ENCODE measurements at places on chromosomes 12 and 14.

- DNase-seq: no peak
Observed at GRCh38 chr12:68119250-68119649, 40.3 kb downstream of the IFNG start.

DNA sequence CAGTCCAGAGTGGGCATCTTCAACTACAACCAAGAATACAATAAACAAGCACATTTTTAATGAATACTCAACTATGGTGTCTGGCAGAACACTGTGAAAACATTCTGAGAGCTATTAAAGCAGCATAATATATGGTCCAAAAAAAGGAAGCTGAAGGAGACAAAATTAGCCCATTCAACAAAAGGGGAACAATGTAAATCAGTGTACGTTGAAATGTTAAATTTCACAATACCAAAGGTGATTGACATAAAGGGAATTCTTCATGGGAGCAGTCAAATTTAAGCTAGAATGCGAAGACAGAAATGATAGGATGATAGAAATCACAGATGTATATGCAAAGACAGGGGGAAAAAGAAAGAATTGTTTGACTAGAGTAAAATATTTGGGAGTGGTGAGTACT is 41.3 kb upstream of the SYCP3 start:
- DNase-seq: no peak

DNA sequence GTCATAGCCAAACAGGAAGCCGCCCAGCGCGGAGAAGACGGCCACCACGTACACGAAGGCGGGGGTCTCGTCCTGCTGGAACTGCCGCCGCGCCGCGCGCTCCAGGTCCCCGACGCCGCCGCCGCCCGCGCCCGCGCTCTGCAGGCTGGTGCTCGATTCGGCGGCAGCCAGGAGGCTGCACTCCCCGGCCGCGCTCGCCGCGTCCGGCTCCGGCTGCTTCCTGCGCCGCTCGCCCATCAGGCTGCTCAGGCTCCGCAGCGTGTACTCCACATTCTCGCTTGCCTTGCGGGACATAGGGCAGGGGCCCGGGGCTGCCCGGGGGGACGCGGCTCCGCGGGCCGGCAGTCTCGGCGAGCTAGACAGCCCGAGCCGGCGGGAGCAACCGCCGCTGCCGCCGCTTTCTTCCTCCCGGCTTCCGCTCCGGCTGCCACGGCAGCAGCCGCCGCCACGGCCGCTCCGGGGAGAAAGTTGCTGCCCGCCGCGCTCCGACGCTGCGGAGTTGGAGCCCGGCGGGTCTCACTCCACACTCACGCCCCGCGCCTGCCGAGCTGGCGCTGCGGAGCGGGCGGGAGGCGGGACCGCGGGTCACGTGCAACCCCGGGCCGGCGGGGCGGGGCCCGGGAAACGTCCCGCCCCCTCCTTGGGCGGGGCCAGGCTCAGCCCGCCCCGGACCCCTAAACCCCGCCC is at the start of gene SLC2A13:
TSS of gene SLC2A13 (minus strand) at position 567 of the 687 bp plus-strand sequence. CDS start at position 294, 273 bp downstream.
- no peak for DNase-seq

- no peak for DNase-seq
Observed at GRCh38 chr14:67690011-67690410, 5.6 kb downstream of the RDH11 start.

DNA sequence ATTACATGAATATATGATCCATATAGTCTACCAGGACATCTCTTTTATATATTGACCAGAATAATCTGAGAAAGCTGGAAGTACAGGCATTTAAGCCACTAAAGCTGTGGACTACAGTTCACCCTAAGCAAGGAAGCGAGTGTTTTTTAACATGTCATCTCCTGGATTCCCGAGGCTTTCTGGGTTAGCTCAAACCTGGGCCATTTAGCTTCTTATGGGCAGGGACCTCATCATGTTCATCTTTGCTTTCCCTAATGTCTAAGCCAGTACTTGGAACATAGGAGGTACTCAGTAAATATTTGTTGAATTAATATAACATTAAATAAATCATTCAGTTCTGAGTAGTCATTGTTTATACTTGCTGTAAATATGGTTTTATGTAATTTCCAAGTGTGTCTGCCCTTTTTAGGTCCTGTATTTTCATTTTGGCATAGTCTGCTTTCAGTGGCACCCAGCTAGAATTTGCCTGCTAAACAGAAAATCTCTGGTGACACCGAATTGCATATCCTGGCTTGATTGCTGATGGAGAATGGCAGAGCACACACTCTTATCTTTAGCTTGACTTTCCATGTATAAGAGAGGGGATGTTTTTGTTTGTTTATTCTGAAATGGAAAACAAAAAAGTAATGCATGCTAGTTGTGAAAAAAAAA is 344.5 kb downstream of the ZFP36L1 start:
- DNase-seq: no peak

DNA sequence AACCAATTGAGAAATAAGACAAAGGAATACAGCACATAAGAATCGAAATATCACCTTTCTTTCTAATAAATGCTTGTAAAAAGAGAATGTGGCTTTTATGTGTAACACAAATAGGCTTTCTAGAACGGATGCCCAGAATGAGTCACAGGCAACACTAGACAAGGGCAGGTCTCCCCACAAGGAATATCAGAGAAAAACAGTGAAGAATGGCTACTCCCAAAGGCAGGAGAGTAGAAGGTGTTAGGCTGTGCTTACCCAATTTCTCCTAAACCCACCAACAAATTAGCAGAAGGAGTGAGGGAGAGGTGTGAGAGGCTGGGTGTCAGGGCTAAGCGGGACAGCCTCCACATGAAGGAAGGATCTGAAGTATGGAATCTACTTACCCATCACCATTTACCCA is 55.2 kb downstream of the GALNT4 start:
- DNase-seq: no peak

GRCh38 chr14:65302571-65303189 is 109.8 kb upstream of the FUT8 start:
- no peak for DNase-seq

Data from DND-41 (cell line).